Stimulated activated CD8-positive, alpha-beta memory T cell treated with anti-CD3 and anti-CD28 coated beads, Interleukin-7, amount 100 ng/mL, for 4 hours (primary cell): ENCODE measurements at places on chromosomes 12 and 14.
A peak's percentile ranks its signal among the peaks of the same experiment; 100 is the strongest.

DNA sequence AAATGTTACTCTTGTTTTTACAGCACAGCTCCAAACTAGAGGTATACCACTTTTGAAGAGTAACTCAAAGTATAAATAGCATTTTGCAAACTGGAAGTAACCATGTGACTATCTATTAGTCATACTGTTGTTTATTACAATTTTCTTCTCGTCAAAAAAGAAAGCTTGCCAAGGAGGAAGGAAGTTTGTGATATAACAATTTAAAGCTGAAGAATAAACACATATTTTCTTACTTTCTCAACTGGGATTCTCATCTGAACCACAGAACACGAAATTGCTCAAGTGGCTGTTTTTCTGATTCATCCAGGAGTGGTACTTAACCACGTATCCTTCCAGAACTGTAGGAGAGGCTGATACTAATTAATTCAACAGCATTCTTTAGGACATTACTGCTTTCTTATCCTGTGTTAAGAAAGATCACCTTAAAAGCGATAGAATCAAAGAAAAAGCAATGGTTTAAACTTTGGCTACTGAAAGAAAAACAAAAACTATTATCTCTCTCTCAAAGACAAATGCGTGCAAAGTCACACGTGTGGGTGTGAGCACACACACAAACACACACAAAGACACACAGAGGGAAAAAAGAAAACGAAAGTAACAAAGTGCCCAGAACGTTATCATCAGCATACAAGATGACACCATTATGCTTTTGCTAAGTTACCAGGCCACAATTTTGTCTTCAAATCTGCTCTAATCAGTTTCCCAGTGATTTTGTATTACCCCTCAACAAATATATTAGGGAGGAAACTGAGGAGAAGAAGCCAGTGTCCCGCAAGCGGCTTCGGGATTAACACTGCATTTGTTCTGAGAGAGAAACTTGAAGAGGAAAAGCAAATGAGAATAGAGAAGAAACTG, at the start of gene CLEC2B:
TSS of gene CLEC2B (minus strand) at position 48 of the 855 bp plus-strand sequence.
- peak; percentile 12 for DNase-seq

DNA sequence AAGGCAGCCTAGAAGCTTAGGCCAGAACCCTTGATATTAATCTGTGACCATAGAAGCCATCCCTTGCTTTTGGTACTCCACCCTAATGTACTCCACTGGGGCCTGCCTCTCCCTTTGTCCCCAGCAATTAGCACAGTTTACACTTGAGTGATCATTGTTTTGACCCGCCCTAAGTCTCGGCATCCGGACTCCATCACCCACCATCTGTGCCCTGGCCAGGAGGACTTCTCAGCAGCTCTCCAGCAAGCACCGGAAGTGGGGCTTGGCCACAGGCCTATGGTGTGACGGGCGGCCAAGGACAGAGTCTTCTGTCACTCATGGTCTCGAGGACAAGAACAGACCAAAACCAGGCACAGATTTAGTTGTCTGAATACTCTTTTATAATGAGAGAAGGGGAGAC, 126.5 kb upstream of the NTF3 start:
- no peak for DNase-seq

DNA sequence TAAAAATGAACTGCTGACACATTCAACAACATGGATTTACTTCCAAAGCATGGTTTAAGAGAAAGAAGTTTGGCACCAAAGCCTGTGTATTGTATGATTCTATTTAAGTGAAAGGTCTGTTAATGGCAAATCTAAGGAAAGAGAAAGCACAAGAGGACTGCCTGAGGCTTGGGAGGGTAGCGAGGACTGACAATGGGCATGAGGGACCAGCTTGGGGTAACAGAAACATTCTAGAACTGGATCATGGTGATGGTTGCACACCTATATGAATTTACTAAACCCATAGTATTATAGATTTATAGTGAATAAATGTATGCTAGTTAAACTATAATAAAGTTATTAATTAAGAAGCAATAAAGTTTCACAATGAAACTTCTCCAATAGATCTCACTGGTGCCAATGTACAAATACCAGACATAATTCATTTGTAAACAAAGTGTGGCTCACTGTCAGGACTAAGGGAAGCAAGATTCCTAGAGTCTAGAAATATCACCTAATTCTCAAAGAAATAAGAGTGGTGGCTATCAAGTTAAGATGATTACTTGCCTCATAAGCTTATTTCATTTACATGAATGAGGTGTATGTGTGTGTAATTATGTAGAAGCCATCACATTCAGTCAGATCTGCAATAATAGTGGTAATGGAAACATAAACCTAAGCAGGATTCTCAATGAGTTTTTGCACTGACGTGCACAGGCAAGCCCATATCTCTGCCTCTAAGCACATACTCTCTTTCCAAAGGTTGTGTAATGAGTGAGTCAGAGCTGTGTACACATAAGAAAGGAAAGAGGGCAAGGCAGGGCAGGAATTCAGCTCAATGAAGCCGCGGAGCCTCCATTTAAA, 353.4 kb downstream of the KCNH5 start:
- no peak for DNase-seq

DNA sequence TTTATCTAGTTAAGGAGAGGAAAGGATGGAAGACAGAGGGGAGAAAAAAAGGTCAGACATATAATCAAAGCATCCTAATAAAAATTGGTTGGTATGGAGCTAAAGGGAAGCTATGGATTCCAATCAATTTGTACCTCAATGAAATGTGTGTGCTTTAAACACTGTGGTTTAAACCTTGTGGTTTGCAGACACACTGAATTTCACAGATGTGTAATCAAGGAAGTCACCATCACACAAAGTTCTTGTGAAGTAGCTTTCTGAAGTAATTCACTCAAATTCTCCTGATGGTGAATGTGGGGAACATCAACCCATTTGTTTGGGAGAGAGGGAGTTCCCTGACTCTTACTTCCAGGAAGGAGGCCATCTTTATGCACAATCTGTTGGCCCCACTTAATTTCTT, 243.3 kb upstream of the KRR1 start:
- DNase-seq: no peak

DNA sequence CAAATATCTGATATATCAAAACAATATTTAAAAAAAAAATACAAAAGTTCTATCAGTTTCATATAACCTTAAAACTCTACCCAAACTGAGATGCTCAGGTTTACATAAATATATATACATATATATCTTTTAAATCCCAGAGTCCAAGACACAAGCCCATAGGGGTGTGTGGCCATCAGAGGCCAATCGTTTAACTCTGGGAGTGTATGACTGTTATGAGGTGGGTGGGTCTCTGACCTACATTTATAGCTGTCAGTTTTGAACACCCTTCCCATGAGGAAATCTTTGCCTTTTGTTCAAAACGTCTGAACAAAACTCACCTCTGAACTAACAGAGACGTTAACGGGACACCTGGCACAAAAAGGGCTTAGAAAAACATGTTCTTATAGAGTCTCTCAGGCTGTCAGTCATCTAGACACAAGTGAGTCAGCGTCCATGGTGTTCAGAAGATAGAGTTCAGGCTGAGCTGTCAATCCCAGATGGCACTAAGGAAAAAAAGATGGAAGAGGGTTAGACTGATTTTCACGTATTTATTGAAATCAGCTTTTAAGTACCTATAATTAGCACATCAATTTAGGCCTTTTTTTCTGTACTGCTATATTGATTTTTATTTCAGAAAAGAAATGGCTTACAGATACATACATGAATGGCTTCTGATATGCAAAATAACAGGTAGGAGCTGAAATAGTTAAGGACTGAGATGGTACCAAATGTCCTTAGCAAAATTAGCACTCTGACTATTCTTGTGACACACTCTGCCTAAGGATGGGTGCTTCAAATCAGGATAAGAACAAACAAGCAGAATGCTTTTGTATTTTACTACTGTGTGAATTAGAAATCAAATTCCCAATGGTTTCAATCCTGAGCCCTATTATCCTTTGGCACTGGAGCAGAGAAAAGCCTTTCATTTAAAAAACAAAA, 29.2 kb downstream of the HIGD1C start:
- DNase-seq: no peak

GRCh38 chr12:43896496-43896895, 60.6 kb downstream of the TMEM117 start:
- no peak for DNase-seq

- DNase-seq: no peak
Measured at GRCh38 chr12:73529231-73529630, 1008.4 kb upstream of the ATXN7L3B start.

GRCh38 chr12:53208877-53209463, 1.9 kb upstream of the ITGB7 start:
- DNase-seq: no peak

DNA sequence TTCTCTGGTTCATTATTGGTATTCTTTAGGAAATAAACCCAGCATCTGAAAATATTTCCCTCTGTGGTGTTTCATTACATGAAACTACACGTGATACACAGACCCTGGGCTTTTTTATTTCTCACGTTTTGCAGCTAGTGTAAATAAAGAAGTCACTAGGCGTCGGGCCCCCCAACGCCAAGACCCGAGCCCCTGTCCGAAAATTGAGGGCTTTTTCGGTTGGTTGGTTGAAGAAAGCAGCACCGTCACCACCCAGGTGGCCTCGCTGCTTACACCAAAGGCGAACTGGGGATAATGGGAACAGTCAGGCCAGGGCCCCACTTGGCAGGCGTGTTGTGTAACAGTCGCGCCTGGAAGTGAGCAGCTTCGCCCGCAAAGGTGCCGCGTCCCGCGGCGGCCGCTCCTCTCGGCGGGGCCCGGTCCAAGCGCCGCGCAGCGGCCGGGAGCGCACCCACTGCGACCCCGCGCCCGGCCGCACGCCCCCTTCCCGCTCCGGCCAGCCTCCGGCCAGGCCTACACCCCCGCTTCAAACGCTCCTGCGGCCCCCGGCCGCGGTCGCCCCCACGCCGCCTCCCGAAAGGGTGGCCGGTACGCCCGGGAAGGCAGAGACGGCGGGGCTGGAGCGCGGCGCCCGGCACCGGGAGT, 1.2 kb downstream of the DUSP16 start:
- peak; percentile 13 for DNase-seq

- DNase-seq: no peak
Measured at GRCh38 chr12:24075650-24076049, 126.2 kb upstream of the SOX5 start.

GRCh38 chr14:85508863-85509262, 21.1 kb upstream of the FLRT2 start:
- DNase-seq: no peak

GRCh38 chr12:101414533-101415119, 7.1 kb upstream of the ARL1 start:
- DNase-seq: no peak

DNA sequence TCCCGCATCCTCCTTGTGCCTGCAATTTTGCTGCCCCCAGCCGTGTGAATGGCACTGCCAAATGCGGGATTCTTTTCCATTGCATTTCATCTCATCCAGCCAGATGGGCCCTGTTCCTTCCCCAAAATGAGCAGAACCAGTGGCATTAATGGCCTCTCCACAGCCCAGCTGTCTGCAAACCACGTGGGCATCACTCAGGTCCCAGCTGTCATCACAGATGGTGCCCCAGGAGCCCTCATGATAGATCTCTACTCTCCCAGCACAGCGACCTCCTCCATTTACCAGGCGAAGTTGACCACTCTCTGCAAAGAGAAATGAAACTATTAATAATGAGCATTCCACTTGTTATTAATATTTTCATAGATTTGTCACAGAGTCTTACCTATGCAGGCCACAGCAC, 17.1 kb downstream of the CD163 start:
- DNase-seq: no peak

DNA sequence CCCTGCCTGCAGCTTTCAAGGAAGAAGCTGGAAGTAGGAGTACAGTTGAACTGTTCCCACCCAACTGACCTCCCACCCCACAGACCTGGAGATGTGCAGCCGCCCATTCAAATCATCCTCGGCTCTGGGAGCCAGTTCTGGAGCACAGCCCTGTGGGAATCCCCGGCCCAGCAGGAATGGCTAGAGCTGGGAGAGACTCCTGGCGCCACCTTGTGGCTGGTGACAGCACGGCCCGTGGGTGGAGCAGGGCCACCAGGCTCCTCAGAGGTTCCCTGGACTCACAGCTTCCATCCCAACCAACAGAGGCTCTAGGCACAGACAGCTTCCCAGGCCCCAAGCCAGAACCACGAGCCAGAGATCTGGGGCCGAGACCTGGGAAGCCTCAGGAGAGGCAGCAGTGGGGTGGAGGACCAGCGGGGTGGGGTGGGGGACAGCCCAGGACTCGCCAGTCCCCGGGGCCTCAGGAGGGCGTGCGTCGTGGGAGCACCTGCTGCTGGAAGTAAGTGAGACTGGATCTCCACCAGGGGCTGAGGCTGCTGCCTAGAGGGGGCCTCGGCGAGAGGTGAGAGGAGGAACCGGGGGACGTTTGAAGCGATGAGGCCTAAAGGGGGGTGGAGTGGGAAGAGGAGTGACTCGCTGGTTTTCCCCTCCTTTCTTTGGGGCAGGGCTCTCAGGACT, 43.4 kb downstream of the RNF34 start:
- DNase-seq: peak; percentile 47

GRCh38 chr14:75399843-75400775, 27.7 kb upstream of the JDP2 start:
- no peak for DNase-seq

- no peak for DNase-seq
Measured at GRCh38 chr14:73746520-73747378, 32.6 kb upstream of the PNMA1 start.

DNA sequence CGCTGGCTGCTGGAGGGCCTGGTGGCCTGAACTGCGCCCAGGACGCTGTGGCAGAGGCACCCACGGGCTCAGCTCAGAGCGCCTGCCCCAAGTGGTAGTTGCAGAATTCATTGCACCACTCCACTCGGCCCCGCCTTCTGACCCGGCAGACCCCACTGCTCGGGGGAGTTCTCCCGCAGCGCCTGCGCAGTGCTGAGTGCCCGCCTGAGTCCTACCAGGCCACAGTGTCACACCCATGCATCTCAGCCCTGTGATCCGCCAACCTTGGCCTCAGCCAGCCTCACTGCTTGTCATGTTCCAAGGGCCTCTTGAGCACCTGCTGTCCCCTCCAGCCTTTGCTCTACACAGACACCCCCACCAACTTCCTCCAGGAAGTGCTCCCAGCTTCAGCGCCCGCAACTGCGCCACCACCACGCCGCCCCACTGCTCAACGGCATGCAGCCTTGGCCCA, 12.2 kb downstream of the DEGS2 start:
- DNase-seq: peak; percentile 61

DNA sequence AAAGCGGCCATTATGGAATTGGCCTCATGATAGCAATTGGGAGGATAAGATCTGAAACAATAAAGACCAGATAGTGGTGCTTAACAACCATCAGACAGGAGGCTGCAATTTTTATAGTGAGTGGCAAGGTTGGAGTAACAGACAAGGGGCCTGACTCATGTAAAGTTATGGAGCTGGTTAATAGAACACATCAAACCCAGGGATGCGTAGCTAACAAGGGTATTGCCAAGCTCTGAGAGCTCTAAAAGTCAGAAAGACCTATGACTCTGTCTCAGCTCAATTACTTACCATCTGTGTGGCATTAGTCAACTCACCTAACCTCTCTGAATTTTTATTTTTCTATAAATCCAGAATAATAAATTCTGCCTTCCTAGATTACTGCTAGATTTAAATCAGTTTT, 1731.5 kb upstream of the FLRT2 start:
- no peak for DNase-seq

GRCh38 chr12:101172316-101172715, 37.7 kb downstream of the SLC5A8 start:
- no peak for DNase-seq
